ENCODE measurements at places on chromosomes 5 and 9.

GRCh38 chr9:82882748-82883147 is 180.2 kb downstream of the RASEF start:
- no peak for DNase-seq

GRCh38 chr9:124084087-124084486 is 72.5 kb downstream of the LHX2 start:
- DNase-seq: no peak

DNA sequence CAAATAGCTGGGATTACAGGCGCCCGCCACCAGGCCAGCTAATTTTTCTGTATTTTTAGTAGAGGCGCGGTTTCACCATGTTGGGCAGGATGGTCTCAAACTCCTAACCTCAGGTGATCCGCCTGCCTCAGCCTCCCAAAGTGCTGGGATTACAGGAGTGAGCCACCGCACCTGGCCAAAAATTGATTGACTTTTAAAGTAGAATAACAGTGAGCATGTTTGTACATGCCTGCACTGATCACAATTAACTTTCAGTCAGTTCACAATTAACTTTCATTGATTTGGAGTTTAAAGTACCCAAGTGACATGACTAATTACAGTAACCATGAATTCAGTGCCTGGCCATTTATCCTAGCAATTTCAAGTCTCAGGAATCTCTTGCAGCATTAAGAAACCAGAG is 61.3 kb downstream of the ANKH start:
- no peak for DNase-seq

GRCh38 chr5:83077662-83078261 is 415 bp downstream of the XRCC4 start:
- peak; percentile 15 for DNase-seq

- DNase-seq: no peak
These were observed 75.7 kb upstream of the FCN1 start for GRCh38 chr9:134993416-134993815.

- DNase-seq: no peak
These were observed 44.5 kb upstream of the DPYSL3 start for GRCh38 chr5:147554261-147554817.

DNA sequence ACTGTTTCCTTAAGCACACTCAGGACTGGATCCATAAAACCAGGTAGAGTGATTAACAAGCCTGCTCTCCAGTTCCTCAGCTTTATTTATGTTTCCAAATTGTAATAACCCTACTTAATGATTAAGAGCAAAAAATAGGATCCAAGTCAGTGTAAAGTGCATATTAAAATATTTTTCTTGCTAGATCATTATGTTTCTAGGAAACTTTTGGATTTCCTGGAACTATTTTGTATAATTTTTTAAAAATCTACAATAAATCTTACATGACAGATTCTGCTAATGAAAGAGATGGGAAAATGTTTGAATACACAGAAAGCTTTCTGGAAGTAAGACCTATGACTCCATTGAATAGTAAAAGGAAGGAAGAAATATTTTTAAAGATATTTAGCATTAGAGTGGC is 35.5 kb downstream of the BHMT start:
- DNase-seq: no peak

DNA sequence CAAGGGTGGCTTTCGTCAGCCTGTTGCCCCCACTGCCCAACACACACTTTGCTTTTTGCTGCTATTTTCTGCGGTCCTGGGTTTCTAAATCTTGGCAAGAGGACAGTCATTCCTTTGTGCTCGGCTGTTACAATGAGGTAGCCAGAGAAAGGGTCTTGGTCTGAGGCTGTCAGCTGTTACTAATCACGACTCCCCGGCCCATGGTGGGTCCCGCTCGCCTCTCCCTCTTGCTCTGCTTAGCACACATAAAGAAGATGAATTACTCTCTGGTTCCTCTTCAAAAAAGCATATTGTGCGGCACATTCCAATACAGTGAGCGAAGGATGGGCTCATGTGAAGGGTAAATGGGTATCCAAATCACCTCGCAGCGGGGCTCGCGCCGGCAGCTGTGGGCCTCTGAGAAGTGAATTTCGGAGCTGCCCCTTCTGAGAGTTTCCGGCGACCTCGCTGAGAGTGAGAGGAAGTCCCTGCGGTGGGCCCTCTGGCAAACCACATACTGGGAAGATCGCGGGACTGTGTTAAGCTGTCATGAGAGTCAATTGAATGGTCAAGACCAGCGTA is 56.0 kb downstream of the SLC1A3 start:
- DNase-seq: no peak

- DNase-seq: no peak
These were observed 149.0 kb upstream of the PCA3 start for GRCh38 chr9:76615177-76615603.

GRCh38 chr5:159902444-159903121 is 13.7 kb upstream of the ADRA1B start:
- DNase-seq: no peak

DNA sequence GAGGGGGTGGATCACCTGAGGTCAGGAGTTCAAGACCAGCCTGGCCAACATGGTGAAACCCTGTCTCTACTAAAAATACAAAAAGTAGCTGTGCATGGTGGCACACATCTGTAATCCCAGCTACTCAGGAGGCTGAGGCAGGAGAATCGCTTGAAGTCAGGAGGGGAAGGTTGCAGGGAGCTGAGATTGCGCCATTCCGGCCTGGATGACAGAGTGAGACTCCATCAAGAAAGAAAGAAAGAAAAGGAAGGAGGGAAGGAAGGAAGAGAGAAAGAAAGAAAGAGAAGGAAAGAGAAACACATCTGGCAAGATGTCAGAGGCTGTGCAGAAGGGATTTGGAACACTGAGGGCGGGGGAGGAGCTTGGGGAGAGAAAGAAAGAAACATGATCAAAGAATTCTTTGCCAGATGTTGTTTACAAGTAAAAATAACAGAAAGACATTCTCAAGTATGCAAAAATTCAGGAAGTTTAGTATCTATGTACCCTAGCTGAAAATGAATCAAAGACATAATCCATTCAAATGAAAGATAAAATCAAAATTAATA is 93.7 kb downstream of the AK8 start:
- DNase-seq: no peak

DNA sequence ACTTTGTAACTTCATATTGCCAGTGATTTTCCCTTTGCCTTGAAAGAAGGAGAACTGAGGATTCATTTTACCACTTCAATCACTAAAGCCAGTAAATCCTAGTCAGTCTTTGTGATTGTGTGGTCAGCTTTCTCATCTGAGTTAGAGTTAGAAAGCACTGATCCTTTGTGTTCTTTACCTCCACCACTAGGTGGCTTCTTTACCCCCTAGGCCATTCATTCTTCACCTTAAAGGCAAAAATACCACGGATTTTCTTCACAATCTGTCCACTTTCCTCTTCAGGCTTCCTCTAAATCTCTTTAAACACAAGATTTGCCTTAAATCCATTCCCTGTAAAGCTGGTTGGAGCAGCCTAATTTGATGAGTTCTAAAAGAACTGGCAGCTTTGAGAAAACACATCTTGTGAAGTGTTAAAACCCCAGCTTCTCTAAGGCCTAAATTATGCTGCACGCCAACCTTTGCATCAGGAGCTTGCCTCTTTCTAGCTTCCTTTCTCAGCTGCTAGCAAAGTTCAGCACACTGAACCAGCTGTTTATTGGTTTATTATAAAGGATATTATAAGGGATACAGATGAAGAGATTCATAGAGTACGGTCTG is 20.4 kb downstream of the BDP1 start:
- DNase-seq: no peak

- no peak for DNase-seq
These were observed 233.2 kb upstream of the DAB2 start for GRCh38 chr5:39657943-39658342.

DNA sequence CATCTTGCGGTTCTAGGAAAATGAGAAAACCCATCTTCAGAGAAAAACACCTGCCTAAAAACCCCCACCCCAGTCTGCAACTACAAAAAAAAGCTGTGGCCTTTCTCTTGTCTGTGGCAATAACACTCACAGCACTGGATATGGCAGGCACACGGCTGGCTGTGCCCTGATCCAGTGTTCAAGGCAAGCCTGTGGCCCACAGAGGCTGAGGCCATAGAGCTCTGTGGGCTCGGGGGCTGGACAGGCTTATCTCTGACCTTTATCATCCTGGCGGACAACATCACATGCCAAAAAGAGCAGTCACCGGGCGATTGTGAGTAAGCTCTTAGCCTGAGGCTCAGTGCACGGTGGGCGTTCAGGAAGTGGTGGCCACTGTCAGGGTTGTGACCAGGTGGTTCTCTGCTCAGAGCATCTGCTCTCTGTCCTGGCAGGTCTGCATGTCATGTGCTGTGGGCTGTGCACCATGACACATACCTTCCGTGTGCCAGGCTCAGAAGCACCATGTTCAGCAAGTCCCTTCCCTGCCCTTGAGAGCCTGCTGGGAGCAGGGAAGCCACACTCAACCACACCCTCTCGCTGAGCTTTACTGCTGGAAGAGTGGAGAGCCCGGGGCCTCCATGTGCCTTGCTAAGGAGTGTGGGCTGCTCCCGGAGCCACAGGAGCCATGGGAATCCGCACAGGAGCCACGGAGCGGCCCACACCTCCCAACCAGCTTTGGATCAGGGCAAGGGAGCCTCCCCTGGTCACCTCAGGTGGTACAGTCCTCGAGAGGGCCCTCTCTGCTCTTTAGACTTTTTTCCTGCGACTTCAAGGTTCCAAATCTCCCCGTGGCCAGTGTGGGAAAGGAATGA is 34.6 kb upstream of the WDR38 start:
- DNase-seq: no peak

- no peak for DNase-seq
These were observed 14.9 kb downstream of the FAM151B start for GRCh38 chr5:80502800-80503199.

GRCh38 chr5:9895302-9895645 is 265.1 kb upstream of the TAS2R1 start:
- DNase-seq: no peak

DNA sequence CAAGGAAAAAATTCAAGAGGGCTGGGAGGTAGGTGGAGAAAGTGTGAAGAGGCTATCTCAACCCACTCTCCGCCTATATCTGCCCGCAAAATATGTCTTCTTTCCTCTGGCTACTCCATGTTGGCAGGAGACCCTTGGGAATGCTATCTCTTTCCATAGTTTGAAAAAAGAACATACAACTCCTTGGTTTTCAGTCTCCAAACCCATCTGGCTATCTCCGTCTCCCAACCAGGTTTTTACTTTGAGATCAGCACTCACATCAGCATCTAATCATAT is 109.9 kb upstream of the IFNE start:
- no peak for DNase-seq

DNA sequence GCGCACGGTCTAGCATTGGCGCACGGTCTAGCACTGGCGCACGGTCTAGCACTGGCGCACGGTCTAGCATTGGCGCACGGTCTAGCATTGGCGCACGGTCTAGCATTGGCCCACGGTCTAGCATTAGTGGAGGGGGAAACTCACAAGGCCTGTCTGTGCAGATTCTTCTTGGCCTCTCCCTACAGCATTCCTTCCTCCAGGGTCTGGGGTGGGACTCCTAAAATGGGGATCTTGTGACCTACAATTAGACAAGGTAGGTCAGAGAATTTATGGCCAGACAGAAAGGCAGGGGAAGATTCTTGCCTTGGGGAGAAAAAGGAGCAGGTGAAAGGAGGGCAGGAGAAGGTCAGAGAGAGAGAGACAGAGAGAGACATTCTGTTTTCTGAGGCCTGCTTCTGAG is 5.4 kb upstream of the GBGT1 start:
- DNase-seq: no peak

- DNase-seq: no peak
These were observed 352.4 kb downstream of the CETN3 start for GRCh38 chr5:90056911-90057705.

GRCh38 chr5:125207856-125208255 is 461.4 kb upstream of the ZNF608 start:
- DNase-seq: no peak
